Lung (tissue), 17 donors: ENCODE measurements at places on chromosomes 1 and 21. TPM values are rescaled to one million over a fixed set of nuclear protein-coding genes. Genes with fewer than 3 reads are reported as not detected.
A peak's percentile ranks its signal among the peaks of the same experiment; 100 is the strongest.

GRCh38 chr1:26824731-26825130 is 1.8 kb upstream of the ZDHHC18 start:
- no peak for DNase-seq

- DNase-seq: no peak
These were observed 8.3 kb downstream of the GPR37L1 start for GRCh38 chr1:202130816-202131522.

GRCh38 chr1:63643926-63644325 is 50.7 kb downstream of the PGM1 start:
- DNase-seq: peak; percentile 47

GJB3 gene
- total RNA-seq: 0.52 TPM

- no peak for DNase-seq
These were observed 489.7 kb downstream of the NPHP4 start for GRCh38 chr1:5502311-5503194.

DNA sequence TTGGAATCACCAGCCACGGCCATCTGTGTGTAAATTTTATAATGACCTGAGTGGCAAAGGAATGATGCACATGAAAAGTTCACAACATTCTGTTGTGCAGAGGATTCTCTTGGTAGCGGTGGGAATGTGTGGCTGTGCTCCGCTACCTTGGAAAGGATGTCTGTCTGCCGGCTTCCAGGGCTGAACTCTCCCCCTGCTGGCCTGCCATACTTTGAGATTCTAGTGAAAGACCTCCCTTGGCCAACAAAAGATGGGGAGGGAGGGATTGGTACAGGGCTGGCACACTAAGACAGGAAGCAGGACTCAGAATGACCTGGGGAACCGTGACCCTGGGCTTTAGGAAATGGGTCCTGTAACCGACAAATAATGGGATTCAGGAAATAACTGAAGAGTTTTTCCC is 194.5 kb upstream of the PLD5 start:
- DNase-seq: no peak

DMRTA2 gene
- not detected for total RNA-seq

TTLL10 gene
- total RNA-seq: 19.7 TPM

DNA sequence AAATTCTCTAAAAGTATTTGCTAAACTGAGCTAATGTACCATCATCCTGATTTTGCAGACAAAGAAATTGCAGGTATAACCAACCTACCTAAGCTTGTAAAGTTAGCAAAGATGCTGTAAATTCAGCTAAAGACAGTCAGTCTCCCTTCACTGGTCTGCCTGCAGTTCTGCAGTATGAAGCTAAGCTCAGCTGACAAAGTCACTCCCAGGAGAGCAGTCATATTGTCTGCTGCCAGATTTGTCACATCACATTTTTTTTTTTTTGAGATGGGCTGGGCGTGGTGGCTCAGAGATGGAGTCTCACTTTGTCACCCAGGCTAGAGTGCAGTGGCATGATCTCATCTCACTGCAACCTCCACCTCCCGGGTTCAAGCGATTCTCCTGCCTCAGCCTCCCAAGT is 8.9 kb upstream of the CMPK1 start:
- no peak for DNase-seq

GRCh38 chr1:41856944-41857285 is 61.8 kb downstream of the HIVEP3 start:
- DNase-seq: no peak

DNA sequence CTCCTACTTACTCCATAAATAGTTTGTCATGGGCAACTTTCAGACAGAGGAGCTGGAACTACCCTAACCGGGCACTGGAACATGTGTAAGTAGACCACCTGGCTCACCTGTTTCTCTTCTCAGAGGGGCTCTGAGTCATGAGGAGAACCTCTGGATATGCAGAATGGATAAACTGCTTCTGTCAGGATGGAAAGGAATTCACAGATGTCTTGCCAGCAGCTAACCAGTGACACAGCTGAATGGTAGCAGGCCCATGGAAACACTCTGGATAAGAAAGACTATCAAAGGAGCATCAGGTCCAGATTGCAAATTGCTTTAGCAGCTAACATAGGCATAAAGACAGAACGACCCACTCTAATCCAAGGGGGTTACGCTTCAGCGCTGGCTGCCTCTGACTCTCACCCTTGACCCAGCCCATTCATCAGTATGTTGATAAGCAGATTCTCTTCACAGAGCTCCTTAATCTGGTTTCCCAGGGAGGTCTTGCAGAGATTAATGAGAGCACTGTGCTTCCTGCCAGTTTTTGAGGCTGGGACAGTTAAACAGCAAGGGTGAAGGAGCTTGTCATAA is 54.2 kb downstream of the HIVEP3 start:
- no peak for DNase-seq

GRCh38 chr1:181179987-181180365 is 91.5 kb downstream of the IER5 start:
- DNase-seq: peak; percentile 85

FALEC gene
- total RNA-seq: not detected

DNA sequence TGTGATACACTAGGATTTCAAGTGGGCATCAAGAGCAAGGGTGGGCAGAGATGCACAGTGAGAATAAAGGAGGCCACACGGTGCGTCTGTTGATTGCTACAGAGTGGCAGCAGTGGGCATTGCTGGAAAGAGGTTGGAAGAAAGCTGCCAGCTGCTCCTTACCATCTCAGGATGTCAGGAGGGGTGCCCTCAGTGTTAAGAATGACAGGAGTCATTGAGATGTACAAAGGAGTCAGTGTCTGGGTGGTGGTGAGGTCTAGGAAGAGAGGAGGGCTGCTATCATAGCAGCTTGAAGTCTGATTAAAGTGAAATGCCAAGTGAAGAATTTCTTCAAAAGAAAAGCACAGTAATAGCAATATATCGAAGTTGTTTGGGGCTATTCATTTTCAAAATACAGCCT is 992.7 kb downstream of the TTLL7 start:
- DNase-seq: no peak

DNA sequence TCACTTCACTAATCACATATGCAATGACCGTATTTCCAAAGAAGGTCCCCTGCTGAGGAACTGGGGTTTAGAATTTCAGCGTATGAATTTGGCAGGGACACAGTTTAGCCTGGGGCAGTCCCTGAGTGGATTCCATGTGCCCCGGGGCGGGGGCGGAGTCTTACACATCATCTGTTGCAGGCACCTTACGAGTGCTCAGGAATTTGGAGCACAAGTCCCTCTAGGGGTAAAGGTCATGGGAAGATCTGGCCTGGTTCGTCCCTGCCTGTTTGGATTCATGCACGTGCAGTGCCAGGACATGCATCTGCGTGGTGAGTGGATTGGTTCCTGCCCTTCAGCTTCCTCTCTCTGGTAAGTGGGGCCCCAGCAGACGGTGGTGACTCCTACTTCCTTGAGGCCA is 208.3 kb upstream of the C1orf174 start:
- DNase-seq: peak; percentile 55

DNA sequence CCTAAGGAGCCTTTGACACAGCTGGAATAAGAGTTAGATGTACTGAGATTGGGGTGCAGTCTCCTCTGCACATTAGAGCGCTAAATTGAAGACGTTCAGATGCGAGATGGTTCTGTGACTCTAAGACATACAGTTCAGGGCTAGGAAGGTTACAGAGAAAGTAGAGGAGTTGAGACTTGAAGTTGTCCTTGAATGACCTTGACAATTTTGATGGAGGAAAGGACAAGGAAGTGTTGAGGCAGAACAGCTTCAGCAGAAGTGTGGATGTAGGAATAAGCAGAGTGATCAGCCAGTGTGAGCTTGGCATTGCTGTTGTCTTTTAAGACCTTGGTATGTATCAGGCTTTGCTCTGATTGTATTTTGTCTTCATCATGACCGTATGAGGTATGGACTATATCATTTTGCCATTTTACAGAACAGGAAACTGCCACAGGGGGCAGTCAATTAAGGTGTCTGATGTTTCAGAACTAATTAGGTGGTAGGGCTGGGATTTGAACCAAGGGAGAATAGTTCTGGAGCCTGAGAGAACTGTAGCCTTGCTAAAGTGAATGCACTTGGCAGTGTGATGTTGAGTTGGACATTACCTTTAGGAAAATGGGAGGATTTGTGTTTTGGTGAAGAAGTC is 9.2 kb downstream of the TTF2 start:
- no peak for DNase-seq

GRCh38 chr1:8671306-8671917 is 146.0 kb downstream of the RERE start:
- peak; percentile 92 for DNase-seq

DNA sequence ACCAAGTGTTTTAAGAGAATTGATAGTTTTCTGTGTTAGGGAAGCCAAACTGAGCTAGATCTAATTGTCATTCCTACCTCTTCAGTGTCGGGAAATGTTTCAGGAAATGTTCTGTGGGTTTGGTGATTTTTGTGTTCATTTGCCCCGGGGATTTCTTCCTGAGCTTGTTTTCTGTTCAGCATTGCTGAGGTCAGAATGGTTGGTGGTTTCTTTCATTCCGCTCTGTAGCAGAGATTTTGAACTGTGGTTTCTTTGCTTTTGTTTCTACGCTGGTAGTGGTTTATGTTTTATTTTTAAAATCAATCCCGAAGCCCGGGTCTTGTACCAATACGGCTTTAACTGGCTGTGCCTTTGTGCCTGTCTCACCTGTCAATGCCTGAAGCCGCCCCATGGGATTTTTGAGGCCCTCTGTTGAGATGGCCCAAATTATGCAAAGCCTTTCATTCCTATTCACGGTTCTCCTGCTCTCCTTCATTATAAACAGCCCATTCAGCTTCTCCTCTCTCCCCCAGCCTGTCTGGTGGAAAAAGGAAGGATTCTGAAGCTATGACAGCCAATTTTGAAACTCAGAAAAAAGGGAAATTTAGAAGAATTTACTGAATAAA is 417.2 kb upstream of the KAZN start:
- DNase-seq: no peak

DNA sequence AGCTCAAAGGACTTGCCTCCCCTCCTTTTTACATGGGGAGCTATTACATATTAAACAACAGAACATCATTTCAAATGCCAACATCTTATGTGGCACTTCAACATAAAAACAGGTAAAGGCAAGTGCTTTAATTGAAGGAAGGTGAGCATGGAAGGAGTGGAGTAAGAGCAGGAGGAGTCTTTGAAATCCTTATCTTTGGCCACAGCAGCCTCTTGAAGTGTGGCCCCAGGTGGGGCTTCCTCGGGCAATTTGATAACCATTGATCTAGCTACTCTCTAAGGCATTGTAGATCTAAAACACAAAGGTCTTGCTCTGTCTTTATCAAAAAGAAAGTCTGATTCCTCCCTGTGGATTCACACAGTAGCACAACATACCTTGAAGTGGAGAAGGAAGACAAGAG is 70.9 kb upstream of the PPP2R5A start:
- DNase-seq: no peak

- DNase-seq: no peak
These were observed 88.3 kb downstream of the KCNJ6 start for GRCh38 chr21:37827913-37828312.

GRCh38 chr1:182601416-182601786 is 2.8 kb downstream of the RGS16 start:
- peak; percentile 68 for DNase-seq

DNA sequence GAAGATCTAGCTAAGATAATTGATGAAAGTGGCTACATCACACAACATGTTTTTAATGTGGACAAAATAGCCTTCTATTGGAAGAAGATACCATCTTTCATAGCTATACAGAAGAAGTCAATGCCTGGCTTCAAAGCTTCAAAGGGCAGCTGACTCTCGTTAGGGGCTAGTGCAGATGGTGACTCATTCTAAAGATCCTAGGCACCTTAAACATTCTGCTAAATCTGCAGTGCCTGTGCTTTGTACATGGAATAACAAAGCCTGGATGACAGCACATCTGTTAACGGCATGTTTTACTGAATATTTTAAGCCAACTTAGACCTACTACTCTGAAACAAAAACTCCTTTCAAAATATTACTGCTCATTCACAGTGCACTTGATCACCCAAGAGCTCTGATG is 65.6 kb upstream of the USP24 start:
- DNase-seq: no peak

DNA sequence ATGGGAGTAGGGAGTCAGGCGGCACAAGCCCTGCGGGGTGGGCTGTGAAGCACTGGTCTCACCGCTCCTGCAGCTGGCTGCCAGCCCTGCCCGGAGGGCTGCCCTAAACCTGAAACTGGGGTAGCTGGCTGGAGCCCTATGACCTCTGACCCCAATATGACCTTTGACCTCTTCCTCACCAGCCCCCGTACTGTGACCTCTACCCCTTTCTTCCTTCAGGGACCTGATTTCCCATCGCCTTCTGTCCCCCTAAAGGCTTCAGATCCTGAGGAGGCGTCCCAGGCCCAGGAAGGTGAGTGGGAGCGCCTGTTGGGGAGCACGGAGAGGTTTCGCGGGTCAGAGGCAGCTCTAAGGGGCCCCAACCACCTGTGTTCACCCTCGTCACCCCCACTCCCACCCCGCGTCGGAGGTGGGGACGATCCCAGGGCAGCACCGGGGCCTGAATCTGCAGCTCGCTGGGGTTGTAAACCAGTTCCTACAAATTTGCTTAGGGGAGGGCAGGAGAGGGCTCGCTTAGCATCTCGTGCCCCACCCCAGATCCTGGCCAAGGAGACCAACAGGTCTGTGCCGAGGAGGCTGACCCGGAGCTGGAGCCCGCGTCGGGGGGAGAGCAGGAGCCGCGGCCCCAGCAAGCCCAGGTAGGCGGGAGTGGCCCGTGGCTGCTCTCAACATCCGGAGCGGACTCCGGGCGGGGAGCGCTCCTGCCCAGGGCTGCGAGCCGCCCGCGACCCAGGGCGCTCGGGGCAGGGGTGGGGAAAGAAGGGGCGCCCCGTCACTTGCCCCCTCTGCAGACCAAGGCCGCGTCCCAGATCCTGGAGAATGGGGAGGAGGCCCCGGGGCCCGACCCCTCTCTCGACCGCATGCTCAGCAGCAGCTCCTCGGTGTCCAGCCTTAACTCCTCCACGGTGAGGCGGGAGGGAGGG is 7.3 kb downstream of the SYTL1 start:
- peak; percentile 38 for DNase-seq

DNA sequence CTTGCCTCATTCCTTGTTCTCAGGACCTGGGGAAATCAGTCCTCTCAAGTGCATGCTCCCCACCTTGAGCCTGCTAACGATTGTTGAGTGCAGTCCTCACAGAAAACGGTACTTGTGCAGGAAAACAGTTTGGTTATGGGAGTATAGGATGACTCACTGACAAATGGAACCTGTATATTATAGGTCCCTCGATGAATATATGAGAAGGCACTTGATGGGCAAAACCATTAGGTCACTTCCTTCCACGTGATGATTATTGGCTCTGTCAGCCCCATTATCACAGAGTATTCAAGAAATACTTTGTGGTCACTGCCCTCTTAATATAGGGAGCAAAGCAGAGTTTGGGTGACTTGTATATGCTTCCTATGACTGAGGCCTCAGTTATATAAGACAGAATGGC is 6.2 kb downstream of the CCDC17 start:
- DNase-seq: no peak

OR10T2 gene
- not detected for total RNA-seq

DNA sequence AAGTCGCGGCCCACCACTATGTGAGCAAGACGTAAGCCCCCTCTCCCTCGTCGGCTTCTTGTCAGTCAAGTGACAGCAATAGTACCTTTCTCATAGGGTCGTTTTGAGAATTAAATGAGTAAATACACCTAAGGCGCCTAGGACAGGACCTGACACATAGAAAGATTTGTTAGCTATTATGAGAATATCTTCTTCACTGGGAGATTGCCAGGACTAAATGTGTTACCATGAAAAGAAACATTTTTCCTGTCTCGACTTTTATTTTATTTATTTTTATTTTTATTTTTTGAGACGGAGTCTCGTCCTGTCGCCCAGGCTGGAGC is 798 bp downstream of the PMF1 start:
- no peak for DNase-seq

GRCh38 chr1:73674945-73675561 is 522.9 kb downstream of the LRRIQ3 start:
- DNase-seq: peak; percentile 2

GRCh38 chr1:193626695-193627094 is 440.3 kb upstream of the B3GALT2 start:
- DNase-seq: no peak

- DNase-seq: no peak
These were observed 19.3 kb downstream of the TP73 start for GRCh38 chr1:3671371-3672180.
